AG20443 (cell line): ENCODE measurements at places on chromosomes 2 and 18.

DNA sequence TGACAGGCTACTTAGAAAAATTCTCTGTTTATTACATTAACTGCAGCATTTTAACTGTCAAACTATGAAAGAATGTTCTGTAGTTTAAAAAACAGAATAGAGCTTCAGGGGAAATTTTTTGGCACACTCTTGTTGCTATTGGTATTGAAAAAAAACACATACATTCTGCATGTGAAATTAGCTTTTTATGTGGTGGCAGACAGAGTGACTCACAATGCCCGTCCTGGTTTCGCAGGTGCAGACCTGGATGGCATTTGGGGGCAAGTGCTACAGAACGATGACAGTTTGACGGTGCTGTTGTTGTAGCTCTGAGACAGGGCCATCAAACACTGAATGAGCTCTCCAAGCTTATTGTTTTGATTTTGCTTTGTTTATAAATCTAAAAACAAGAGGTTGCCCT, 105.0 kb upstream of the MAP3K20 start:
- DNase-seq: no peak

DNA sequence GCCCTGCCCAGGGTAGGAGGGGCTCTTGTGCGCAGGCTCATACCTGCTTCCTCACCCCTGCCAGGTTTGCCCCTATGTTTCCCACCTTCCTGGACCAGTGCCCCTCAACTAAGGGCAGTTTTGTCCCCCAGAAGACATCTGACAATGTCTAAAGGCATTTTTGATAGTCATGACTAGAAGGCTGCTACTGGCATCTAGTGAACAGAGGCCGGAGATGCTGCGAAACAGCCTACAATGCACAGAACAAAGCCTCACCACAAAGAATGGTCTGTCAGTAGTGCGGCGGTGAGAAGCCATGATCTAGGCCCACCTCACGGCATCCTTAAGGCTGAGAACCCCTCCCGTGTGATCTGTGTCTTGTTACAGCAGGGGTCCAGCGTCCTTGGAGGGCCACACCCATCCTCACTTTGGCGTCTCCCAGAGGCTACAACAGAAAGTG, 96.0 kb downstream of the TMEM17 start:
- no peak for DNase-seq

DNA sequence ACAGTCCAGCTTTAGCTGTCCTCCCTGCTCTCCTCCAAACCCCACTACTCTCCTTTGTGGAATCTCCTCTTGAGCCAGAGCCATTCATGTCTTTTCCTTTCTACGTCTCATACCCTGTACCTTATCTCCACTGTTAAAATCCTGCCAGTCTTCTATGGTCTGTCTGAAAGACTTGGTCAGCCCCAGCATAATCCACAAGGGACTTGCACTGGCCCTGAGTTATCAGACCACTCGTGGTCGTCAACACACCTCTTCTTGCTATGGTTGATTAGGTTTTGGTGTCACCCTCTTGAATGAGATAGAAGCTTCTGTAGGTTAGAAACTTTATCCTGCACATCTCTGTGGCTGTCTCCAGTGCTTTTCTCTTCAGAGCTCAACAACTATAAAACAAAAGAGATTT, 56.8 kb downstream of the MYO1B start:
- no peak for DNase-seq

DNA sequence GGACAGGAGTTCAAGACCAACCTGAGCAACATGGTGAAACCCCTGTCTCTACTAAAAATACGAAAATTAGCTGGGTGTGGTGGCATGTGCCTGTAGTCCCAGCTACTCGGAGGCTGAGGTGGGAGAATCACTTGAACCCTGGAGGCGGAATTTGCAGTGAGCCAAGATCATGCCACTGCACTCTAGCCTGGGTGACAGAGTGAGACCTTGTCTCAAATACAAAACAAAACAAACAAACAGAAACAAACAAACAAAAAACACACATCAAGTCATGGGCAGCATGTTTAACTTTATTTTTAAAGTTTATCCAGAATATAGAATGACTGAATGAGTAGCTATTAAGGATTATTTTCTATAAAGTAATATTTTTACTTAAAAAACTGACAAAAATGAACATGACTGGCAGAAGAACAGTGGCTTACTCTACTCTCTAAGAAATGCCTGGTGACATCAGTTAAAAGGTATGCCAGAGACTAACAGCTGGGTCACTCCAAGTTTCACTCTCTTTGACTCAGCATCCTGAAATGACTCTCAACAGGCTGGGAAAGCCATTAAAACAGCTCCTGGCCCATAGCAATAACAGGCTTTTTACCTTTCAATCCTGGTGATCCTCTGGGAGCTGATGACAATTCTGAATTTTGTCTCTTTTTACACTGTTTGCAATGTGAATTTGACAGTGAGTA, 281.6 kb upstream of the STON1 start:
- DNase-seq: peak; percentile 86

DNA sequence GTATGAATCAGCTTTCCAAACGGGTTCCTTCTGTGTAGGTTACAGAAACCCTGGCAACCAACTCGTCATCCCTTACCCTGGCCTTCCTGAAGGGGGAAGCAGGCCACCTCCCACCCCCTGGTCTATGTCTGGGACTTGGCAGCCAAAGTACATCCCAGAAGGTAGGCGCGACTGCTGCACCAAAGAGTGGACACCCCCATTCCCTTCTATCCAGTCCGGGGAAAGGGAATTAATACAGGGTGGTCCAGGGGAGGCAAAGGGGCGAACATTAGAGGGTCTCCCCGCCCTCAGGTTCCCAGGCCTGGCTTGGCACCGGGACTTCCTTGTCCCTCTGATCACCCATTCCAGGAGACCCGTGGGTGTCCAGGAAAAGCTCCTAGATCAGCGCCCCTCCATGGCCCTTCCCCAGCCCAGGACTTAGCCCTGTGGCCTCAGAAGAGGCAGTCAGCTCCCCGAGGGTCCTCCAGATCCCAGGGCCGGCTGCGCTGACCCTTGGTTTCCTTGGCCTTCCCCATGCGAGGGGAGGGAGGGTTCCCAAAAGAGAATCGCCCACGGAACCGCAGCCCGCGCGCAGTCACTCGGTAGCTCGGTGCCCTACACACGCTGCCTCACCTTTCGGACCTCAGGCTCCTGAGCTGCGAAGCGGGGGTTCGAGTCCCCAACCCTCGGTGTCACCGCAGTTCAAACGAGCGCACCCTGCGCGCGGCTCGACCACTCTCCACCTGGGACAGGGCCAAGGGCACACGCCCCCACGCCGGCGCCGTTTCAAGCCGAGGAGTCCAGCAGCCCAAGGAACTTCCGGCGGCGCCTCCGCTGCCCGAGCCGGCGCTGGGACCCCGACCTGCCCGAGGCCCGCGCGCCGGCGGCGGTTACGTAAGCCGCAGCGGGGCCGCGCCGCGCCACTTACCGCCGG, at the start of gene PER2:
PER2 (minus strand) TSS at position 874 of the 913 bp plus-strand sequence. CDS start 10,674 bp downstream, outside the sequence.
- peak; percentile 80 for DNase-seq

GRCh38 chr2:174365571-174365970, 30.0 kb upstream of the SCRN3 start:
- DNase-seq: no peak

DNA sequence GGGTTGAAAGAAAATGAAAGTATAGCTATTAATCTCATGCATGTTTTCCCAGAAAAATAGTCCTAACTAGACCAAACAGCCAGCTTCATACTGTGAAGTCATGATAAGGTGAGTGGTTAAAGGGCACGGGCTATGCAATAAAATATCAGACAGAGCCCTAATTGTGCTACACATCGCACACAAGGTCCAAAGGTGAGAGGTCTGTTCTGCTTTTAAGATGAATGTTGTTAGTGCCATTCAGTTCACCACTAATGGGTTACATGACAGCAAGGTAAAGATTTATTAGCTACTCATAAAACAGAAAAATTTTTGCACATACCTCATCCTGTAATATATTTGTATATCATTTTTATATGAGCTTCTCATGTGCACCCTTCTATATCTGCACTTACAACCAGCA, 105.0 kb upstream of the STK17B start:
- no peak for DNase-seq

DNA sequence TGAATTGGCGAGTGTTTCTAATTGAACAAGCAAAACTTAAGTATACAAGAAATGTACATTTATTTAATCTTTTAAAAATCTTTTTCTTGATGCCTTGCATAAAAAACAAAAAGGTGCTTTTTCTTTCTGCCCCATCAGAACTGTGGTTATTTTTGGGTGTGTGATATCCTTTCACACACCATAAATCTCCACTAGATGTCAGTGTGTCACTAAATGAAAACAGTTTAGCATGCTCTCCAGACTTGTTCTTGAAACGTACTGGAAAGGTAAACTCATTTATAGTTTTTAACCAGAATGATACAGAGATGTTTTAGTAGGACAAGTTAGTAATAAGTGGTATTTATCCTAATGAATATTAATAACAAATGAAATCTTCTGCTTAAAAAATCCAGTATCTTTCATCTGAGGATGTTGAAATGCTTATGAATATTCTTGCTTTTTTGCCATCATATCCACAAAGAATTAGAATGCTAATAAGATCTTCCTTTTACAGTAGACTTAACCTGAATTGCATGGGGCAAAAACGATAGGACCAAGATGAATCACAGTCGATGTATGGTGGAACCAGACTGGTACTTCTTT, 96.8 kb downstream of the UBE2E3 start:
- DNase-seq: peak; percentile 52

DNA sequence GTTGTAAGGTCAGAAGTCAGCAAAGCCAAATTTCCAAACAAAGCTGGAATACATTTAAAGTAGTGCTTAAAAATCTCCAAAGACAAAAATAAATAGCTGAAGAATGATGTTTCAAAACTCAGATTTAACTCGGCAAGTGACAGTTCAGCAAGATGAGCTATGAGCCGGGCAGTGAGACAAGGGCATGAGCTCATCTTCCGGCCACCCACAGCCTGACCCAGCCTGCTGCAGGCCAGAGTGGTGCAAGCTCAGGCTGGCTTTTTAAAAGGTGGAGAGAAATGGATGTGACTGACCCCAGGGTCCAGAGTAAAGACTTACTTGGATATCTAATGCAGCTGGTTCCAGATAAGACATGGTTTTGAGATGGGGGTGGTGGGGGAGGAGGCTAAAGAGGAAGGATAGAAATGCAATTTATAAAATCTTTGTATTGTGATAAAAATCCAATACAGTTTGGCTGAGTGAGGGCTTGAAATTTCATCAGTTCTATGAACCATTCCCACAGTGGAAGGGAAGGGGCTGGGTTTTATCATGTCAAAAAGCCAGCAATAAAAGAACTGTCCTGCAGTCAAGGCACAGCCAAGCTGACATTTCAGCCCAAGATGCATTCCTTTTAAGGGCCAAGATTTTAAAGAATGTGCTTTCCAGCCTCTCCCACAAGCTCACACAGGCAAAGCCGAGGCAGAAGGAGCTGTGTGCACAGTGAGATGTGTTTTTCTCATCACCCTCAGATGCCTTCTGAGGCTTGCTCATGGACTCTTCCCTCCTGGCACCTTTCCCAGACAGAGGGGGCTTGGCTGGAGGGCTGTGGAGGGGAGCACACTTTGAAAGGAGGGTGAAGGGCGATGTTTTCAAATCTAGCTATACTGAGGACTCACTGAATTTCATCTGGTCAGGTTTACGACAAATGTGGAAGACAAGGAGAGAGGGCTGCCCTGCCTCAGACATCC, 97.9 kb upstream of the KLHL29 start:
- DNase-seq: peak; percentile 86

DNA sequence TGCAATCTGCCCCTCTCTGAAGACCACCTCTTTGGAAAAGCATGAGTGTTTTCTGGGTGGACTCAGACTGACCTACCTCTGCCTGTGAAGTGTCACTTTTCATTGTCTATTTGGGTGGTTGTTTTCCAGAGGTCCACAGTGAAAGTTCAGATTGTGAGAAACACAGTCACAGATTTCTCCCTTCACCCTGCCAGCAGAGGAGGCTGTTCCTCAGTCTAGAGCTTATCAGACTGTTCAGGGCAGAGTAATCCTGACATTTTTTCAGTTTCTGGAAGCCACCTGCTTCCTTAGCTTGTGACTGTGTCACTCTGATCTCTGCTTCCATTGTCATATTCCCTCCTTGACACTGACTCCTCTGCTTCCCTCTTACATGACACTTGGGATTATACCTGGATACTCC, 55.4 kb upstream of the RMP24 start:
- DNase-seq: no peak

DNA sequence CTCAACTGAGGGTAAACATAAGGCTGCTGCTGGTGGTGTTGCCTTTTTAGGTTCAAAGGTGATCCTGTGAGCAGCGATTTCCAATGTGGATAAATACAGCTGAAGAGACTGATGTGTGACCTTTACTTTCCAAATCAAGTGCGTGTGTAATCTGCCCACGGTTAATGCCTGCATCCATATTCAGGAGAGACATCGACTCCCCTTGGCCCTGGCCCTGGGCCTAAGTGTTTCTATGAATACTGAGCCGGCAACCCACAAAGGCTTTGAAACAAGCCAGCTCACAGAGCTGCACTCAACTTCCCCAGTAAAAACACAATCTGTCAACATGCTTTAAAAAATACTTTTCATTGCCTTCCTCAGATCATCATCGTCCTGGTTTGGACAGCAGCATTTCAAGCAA, 1026.6 kb downstream of the TMEM182 start:
- DNase-seq: no peak

GRCh38 chr18:11666176-11666575, 22.9 kb upstream of the GNAL start:
- DNase-seq: no peak

- DNase-seq: no peak
Measured at GRCh38 chr18:25597476-25597875, 245.5 kb upstream of the ZNF521 start.

GRCh38 chr2:145652036-145652435, 1132.1 kb upstream of the ZEB2 start:
- no peak for DNase-seq

- no peak for DNase-seq
Measured at GRCh38 chr2:30777661-30778505, 29.4 kb downstream of the CAPN13 start.

DNA sequence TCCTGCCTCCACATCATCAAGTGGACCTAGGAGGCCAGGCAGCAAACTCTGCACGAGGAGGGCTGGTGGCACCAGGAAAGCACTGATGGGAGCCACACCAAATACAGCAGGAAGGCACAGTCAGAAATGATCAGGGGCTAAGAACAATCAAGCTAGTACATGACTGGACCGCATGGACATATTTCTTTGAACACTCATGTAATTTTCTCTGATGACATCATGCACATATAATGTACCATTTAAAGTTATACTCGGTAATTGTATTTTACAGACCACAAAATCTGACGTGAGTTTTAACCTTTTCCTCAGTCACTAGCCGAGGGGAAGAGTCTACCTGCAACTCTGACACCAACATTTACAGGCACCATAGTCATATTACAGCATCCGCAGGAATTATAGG, 76.7 kb downstream of the XDH start:
- DNase-seq: peak; percentile 71

- DNase-seq: peak; percentile 38
Measured at GRCh38 chr2:9336576-9337314, 86.6 kb downstream of the ITGB1BP1 start.

DNA sequence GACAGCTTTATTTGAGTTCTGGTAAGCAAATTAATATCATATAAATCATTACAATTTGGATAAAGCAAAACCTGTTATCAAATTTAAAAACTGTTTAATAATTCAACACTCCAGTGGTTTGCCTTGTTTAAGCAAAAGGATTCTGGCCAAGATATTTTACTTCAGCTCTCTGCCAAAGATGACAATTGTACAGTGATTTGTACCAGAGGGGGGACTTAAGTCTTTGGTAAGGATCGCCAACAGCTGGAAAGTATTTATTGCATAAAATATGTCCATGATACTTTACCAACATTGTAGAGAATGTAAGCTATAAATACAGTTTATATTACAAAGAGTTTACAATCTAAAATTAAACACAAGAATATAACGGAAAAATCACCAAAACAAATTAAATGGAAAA, 13.8 kb downstream of the PREPL start:
- DNase-seq: no peak

- peak; percentile 88 for DNase-seq
Measured at GRCh38 chr2:40371525-40372282, 80.2 kb downstream of the SLC8A1 start.

- DNase-seq: no peak
Measured at GRCh38 chr18:76953583-76954233, 131.4 kb downstream of the ZNF236 start.
